Posterior vena cava (tissue), 2 donors: ENCODE measurements at places on chromosomes 1 and 21. TPM values are rescaled to one million over a fixed set of nuclear protein-coding genes. Genes with fewer than 3 reads are reported as not detected.

SPRR2A gene
- total RNA-seq: not detected

DAB1 gene
- 118 TPM for total RNA-seq

- no peak for DNase-seq
Observed at GRCh38 chr1:81554108-81554507, 246.6 kb upstream of the ADGRL2 start.

GRCh38 chr21:14995226-14995625, 69.6 kb downstream of the NRIP1 start:
- no peak for DNase-seq

- no peak for DNase-seq
Observed at GRCh38 chr1:44437107-44437716, 32.2 kb downstream of the RNF220 start.

- no peak for DNase-seq
Observed at GRCh38 chr1:5390504-5390903, 601.7 kb downstream of the NPHP4 start.
